ENCODE measurements at places on chromosomes 6 and 20.

- no peak for DNase-seq
Measured at GRCh38 chr6:8029243-8029870, 34.8 kb downstream of the BLOC1S5 start.

DNA sequence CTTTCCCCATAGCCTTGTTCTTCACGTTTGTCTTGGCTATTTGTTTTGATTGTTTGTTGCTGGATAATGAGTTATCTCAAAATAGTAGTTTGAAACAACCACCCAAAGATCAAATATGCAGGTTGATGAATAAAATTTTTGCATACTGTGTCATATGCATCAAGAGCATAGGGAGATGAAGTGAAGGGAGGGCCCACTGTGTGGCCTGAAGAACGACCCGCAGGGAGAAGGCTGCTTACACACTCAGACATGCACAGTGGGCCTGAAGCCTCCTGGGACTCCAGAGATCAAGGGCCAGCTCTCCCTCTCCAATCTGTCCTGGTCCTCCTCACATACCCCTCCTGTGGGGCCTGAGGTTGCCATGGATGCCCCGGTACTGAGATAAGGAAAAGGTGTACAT lies 16.2 kb upstream of the TREM2 start:
- no peak for DNase-seq

DNA sequence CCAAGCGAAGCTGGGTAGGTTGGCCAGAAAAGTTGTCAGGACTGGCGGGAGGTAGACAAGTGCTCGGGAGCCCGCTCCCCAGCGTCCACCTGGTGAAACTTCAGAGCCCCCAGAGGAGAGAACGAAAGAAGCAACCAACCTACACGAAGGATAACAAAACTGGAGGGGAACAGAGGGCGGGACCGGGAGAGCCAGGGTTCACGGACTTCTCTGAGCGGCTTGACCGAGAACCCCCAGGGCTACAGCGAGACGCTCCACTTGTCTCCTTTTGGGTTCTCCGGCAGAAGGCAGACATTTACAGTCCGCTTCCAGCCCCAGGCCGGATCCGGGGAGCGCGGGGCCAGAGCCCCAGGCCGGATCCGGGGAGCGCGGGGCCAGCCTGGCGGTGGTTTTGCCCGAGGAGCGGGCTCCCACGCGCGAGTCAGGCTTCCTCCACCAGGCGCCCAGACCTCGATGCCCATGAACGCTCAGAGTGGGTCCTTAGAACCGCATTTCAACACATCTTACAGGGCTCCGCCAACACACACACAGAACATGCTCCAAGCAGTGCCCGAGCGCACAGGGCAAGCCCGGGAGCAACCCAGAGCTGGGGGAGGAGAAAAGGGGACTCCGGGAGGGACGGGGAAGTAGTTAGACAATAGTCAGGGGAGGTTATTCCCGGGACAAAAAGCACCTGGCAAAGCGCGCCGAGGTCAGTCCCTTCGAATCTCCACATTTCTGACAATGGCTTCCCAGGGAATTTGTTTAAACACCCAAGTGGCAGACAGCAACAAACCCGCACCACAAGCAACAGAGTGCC lies 1.1 kb downstream of the PTPRK start:
- peak; percentile 57 for DNase-seq

DNA sequence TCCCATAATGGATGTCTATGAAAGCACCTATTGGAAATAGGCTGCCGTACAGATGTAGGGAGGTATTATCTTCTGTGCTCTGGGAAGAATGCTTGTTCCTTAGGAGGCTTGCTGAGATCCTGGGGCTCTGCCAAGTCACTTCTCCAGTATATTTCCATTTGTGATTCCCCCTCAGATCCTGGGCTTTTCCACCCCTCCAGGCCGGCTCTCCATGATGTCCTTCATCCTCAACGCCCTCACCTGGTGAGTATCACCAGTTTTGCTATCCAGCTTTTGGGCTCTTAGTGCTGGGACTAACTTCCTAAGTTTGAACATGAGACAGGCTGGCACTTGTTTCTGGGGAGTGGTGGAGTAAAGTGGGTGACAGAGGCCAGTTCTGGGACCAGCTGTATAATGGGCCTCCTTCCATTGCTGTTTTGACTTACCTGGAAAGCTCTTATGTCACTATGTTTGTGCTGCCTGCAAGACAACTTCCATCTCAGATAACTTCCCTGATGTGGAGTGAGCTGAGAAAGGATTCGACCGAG lies 2.6 kb downstream of the SYS1 start:
- no peak for DNase-seq

GRCh38 chr20:56542489-56543030 lies 9.5 kb downstream of the FAM209B start:
- DNase-seq = no peak

DNA sequence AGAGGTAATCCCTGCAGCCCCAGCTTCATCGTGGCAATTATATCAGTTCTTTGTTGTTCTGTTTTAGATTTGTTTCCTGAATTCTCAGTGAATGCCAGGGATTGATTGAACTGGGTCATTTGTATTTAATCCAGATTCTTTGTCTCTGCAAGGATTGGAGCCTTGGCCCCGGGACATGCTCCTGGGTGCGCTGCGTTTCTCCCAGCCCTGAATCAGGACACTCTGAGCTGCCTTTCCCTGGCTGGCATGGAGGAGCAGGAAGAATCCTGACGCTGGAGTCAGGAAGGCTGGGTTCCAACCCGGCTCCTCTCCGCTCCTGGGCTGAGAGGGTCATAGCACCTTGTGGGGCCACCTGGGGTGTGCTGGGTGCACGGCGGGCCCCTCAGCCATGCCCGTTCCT lies 545.6 kb downstream of the QKI start:
- DNase-seq = no peak

DNA sequence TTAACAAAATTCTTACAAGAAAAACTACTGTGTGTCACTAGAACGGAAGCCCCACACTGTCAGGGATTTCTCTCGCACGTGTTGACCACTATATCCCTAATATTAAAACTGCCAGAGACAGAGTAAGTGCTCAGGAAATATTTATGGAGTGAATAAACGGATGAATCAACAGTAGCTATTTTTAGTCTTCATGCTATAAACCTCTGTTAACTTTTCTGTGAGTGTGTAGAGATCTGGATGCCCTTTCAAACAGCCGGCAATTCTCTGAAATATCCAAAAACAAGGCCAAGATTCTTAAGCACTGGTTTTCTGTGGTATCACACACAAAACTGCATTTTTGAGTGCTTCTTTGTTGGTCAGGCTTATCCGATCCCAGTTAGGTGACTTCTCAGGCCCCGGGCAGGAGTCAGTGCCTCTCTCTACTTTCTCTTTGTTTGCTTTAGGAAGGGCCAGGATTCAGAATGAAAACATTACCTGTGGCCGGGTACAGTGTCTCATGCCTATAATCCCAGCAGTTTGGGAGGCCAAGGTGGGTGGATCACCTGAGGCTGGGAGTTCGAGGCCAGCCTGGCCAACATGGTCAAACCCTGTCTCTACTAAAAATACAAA lies 15.7 kb downstream of the ATP9A start:
- DNase-seq = no peak

DNA sequence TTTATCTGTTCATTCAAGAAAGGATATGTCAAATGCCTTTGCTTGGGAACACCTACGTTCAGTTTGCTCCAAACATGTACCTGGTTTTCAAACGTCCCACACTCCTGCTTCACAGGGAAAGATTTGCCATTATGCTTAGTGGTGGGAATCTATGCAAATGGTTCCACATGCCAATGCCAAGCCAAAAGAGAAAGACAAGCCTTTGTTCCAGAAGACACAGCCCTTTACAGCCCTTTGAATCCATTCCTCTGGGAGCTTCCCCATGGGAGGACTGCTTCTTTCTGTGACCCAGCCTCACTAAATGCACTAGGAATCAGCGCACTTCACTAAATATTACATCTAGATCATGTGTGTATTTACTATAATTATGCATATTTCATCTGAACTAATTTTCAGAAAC lies 619.5 kb downstream of the PRKN start:
- no peak for DNase-seq

- DNase-seq = no peak
Measured at GRCh38 chr20:40673442-40673841, 15.6 kb downstream of the MAFB start.

DNA sequence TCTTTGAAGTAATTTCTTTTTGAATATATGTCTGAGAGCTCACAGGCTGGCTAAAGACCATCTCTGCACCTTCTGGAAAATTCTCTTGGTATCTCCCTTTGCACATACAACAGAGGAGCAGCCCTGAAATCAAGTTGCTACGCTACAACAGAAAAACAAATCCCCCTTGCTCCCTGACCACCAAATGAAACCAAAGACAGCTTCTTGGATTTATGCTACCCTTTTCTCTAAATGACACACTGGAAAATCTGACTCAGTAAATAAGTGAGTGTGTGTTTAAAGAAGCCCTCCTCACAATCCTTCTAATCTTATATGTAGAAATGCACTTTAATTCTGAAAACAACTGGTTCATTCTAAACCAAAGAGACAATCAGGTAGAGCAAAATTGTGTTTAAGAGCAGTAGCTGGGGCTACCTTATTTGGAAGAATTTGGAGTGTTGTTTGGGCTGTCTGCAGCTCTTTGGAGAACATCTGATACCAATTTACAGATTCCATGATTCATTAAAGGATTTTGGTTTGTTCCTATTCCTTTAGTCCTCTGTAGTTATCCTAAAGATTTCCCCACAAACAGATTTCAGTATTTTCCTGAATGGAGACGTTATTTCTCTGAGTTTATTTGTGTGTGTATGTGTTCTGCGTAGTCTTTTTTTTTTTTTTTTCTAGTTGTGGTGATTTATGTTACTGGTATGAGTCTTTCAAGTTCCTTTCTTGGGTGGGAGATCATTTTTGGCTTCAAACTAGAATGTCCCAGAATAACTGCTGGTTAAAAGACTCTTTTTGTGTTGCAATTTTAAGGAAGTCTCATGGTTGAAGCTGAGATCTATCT lies 36.4 kb upstream of the UTRN start:
- DNase-seq = peak; percentile 46

DNA sequence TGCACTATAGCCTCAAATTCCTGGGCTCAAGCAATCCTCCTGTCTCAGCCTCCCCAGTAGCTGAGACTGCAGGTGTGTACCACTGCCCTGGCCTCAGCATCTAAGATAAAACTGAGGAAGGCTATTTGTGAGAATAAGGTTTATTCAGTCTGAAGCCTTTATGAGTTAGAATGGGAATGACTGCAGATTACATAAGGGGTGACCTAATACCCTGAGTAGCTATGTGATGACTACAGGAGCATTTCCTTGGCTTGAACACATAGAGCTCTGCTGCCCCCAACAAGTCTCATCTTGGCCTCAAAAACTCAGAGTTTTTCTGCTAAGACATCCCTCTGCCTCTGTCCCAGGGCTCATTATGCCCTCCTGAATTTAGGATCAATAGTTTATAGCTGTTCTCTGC lies 7.6 kb downstream of the GSS start:
- DNase-seq = no peak

- DNase-seq = no peak
Measured at GRCh38 chr6:4640139-4640538, 136.1 kb upstream of the CDYL start.

DNA sequence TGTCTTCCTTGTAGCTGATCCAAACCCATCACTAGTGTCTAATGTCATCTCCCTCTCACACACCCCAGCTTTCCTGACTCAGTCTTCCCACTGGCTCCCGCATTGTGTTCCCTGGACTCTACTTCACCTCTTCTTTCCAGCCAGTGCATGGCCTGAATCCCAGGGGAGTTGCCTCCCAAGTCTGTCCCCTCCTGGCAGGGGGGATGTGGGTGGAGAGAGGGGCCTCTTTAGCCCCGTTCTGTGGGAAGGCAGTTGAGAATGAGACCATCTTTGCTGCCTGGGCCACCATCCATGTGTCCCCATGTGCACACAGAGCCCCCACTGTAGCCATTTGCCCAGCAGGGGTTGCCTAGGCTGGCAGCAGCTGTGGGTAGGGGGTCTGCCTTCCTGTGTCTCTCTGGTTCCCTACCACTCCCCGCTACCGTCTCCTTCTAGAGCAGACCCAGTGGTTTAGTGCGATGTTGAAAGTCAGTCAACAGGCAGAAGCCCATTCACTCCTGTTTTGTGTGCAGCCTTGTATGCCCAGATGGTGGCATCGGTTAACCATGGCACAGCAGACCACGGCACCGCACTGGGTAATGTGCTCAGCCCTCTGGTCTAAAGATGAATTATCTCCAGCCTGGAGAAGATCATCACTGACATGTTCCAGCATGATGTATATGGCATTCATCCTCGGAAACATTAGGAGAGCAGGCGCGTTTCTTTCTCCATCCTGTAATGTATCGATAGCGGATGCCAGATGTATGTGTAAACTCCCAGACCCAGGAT lies 178.8 kb upstream of the SNX9 start:
- DNase-seq = no peak

DNA sequence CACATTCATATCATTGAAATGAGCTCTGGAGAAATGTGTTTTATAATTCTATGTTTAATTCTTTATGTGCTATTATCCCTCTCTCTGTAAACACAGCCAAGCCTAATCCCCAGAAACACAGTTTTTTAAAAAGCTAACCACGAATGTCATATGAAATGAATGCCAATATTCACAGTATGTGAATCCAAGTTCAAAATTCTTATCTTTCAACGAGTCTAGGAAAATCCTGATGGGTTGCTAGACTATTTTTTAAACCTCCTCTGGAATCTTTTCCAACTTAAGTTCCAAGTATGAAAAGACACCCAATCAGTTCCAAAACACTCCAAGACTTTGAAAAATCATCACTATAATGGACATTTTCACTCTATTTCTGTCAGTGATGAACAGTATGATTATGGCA lies 689.3 kb downstream of the HACE1 start:
- DNase-seq = no peak

DNA sequence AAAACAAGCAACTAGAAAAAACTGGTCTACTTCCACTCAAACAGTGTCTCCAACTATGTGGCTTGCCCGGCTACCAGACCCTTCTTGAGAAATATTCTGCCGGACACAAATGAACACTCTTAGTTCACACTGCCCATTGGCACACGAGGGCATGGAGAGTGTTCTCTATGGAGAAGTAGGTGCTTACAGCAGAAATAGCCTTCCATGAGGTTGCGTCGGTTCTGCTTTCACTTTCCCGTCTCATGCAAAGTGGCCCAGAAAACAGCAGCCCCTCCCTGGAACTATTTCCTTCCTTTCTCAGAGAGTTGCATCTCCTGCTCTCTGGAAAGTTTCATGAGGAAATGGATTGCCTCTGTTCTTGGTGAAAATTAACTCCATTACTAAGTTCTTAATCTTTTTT lies 9.5 kb upstream of the HLA-DOA start:
- peak; percentile 61 for DNase-seq

Measured in femur (tissue), 1 donor.